ENCODE measurements at places on chromosomes 16 and 17.

- DNase-seq = peak; percentile 48
These were observed at the start of gene C16orf74 for GRCh38 chr16:85750827-85751697. C16orf74 (minus strand) TSS chr16:85751096; CDS start chr16:85735217, 15,879 bp downstream.

DNA sequence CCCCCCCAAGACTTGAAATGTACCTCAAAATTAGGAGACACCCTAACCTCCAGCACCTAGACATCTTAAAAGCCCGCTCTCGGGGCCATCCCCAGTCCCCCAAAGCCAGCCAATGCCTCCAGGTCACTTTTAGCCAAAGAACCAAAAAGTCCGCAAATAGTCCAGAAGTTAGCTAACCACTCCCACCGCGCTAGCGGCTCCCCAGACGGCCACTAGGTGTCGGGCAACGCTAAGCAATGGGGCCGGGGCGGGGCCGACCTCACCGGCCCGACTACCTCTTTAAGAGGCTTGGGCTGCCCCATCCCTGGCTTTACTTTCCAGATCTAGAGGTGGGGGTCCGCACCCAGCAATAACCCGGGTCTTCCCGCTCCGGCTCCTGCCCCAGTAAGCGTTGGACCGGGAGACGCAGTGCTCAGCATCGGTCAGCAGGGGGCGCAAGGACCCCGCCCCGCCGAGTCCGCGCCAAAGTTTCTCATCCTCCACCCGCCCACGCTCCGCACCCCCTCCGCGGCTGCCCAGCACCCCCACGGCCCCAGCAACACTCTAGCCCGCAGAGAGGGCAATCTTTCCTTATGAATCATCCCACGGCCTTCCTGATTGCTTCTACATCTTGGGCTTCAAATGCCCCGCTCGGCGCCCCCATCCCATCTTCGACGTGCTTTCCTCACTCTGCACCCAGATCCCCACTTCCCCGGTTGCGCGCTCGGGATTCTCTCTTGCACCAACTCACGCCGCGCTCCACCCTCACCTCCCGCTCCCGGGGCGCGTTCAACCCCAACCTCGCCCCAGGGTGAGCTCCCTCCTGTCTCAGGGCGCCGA is 765 bp downstream of the COL1A1 start:
- peak; percentile 88 for DNase-seq

DNA sequence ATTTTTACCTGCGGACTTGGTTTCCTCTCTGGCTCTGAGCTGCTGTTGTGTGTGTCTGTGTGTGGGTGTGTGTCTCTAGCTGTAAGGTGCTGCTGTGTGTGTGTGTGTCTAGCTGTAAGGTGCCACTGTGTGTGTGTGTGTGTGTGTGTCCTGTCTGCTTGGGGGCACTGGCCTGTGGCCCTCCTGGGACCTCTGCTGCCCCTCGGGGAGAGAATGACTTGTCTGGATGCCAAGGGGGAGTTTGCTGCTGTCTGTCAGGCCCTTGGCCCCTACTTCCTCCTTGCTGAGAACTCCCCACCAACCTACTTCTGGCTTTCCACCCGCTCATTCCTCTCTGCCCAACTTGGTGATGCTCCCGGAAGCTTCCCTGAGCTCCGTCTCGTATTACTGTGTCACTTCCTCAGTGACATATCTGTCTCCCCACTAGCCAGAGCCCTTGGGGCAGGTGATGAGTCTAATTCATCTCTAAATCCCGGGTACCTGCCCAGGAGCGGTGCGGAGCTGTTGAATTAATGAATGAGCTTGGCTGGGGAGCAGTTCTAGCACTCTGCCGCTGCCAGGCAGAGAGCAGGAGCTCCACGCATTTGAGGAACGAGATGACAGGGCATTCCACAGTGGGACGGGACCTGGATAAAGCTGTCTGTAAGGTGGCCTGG is 3.5 kb upstream of the LASP1NB start:
- no peak for DNase-seq

- DNase-seq = no peak
These were observed 36.6 kb upstream of the DNAH9 start for GRCh38 chr17:11561702-11562101.

DNA sequence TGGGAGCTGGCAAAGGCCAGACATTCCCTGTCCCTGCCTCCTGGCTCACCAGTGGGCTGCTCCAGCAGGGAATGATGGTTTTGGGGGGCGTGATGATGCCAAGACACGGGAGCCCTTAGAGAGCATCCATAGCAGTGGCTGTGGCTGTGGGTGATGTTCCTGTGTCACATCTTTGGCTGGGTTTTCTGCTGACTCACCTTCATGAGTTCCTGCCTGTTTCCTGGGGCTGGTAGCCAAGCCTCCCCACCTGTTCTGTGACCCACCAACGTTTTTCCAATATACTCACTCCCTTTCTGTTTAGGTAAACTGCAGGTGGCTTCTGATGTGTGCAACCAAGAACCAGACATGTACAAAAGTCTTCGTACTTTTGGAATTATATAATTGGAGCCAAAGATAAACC is 16.5 kb upstream of the NF1 start:
- DNase-seq = no peak

GRCh38 chr17:55319933-55320593 is 55.3 kb downstream of the HLF start:
- no peak for DNase-seq

GRCh38 chr17:34580685-34581445 is 1.5 kb downstream of the TMEM132E start:
- DNase-seq = peak; percentile 41

DNA sequence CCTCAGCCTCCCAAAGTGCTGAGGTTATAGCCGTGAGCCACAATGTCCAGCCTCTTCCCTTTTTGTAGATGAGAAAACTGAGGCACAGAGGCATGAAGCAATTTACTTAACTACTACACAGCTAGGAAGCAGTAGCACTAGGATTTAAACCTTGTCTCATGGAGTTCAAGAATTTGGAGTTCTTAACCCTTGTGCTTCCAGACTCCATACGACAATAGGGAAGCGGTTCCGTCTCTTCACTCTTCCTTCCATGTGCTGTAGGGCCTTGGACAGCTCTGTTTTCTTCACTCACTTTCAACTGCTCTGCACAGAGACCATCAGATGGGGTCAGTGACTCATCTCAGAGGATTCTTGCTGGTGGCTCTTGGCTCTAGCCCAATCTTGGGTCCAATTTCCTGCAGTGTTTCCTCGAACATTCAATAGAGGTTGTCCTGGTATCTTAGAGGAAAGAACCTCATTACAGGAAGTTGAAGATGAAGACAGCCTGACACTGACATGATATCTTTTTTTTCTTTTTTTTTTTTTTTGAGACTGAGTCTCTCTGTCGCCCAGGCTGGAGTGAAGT is 19.3 kb downstream of the ITGAL start:
- peak; percentile 39 for DNase-seq

DNA sequence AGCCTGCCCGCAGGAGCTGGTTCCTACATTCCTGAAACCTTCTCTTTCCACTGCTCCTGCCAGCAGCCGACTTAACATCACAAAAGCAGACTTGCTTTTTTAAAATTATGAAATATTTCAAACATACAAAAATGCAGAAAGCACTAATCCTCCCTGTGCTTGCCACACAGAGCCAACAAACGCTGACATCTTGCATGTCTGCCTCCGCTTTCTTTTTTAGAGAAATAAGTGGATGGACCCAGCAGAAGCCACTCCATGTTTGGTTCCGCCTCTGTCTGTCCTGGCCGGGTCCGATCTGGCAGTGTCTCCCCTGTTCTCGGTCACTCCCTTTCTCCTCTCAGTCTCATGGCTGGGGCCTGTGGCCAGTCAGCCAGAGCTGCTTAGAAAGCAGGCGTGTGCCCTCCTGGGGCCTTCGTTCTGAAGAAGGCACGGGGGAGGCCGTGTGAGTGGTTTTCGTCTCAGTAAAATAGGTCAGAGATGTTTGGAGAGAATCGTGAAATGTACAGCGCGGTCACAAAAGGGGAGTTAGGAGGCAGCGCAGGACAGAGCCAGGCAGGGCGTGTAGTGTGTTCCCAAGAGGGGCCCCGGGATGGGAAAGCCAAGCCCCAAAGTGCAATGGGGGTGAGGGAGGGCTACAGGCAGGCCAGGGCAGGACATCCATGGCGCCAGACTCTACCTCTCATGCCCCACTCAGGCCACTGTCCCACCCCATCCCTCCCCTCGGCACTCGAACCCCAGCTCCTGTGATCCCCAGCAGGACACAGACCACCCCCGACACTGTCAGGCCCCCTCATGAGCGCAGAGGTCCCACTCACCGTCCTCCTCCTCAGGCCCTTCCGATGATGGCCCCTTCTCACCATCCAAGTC is 23.2 kb downstream of the MXRA7 start:
- no peak for DNase-seq

- no peak for DNase-seq
These were observed 23.6 kb downstream of the ADAD2 start for GRCh38 chr16:84214451-84215066.

DNA sequence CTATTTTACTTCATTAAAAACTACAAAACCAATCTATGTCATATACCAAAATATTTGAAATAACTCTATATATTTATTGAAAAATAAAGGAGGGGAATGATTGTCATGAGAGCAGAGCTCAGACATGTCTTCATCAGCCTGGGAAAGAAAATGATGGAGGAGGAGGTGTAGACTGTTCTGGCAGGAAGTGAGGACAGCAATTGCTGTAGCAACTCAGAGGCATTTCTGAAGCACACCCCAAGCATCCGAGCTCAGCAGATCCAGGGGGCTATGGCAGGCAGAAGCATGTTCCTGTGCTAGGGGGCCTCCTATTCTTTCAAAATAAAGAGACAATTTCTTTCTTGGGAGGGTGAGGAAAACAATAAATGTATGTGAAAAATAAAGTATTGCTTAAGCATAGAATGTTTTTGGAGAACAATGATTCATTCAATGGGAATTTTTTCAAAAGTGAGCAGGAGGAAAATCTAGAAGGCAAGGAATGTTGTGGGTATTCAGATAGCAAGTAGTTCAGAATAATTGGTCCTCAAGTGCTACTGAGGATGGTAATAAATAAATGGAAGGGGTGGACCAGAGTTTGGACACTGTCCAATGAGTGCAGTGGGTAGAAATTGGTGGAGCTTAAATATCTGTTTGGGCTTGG is 383.4 kb downstream of the CDH11 start:
- DNase-seq = no peak

GRCh38 chr16:57925310-57925709 is 45.6 kb downstream of the CNGB1 start:
- DNase-seq = no peak

DNA sequence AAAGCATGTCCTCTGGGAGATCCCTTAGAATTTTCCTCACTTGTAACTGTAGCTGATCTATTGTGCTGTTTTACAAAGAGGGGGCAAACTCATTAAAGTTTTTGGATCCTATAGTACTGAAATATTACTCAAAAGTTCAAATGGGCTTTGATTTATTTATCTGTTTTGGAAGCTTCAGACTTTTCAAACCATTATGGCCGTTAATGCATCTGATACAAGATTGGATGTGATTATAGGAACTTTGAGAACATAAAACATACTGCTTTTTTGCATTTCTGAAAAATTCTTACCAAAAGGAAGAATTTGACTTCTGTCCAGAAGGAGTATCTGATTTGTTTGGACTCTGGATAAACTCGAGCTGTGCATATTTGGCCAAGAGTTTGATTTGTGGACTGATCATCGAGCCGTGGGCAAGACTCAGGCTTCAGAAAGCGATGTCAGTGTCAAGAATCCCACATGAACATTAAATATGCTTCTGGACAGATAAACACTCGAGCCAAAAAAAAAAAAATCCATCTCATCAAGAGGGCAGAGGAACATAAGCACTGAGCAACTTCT is 8.2 kb upstream of the MARCHF10 start:
- DNase-seq = no peak

GRCh38 chr17:76270770-76271668 is 5.9 kb downstream of the UBALD2 start:
- DNase-seq = peak; percentile 45

DNA sequence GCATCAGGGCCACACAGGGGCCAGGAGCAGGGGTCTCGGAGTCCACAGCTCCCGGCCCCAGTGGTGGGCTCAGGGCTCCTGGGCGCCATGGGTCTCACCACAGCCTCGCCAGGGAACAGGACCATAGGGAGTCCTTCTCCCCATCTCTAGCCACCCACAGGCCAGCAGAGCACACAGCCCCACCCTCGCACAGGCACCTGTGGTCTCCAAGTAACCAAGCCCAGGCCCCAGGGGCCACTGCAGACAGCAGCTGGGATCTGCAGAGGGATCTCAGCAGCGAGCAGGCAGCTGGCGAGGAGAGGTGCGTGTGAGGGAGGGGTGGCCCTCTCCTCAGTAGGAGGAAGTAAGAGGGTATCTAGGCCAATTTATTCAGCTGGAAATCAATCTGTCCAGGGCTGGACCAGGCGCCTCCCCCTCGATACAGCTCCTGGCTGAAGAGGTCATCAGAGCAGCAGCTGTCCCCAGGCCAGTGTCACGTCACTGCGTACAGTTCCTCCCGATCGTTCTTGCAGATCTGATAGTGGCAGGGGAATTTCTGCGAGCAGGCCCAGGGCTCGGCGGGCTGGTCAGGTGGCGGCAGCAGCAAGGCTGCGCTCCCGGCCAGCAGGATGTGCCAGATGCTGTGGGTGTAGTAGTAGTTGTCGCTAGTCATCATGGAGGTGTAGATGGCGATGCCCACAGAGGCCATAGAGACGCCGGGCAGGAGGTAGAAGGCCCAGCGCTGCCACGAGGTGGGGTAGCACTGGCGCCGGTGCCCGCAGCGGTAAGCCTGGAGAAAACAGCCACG is 1.4 kb upstream of the MRPL28 start:
- DNase-seq = no peak

DNA sequence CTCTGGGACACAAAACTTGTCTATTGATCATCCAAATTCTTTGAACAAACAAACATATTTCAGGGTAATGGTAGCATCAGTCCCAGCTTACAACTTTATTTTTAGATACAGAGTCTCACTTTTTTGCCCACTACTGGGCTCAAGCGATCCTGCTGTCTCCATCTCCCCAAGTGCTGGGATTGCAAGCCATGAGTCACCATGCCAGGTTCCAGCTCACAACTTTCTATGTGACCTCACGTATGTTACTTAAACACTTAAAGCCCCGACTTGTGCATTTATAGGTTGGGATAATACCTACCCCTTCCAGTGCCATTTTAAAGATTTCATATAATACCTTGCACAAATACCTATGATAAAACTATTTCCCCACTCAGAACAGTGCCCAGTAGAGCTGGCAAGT is 42.0 kb upstream of the KSR1 start:
- no peak for DNase-seq

DNA sequence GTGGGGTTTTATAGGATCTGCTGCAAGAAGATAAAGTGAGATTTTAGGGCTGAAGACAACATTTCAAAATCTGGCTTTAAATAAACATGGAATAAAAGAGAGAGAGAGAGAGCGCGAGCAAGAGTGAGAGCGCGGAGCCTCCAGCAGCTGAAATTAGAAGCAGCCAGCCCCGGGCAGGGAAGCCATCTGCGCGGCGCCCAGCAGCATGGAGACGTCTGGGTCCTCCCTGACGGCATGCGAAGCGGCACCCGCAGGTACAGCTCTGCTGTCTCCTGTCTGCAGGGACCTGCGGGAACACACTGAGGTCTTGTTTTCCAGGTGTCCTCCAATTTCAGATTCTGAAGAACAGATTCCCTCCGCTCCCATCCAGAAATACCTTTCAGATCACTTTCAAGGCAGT is 7.9 kb upstream of the BAIAP2 start:
- no peak for DNase-seq

- DNase-seq = no peak
These were observed 1.8 kb upstream of the TNK1 start for GRCh38 chr17:7379134-7379533.

Data from stimulated activated CD4-positive, alpha-beta T cell treated with anti-CD3 and anti-CD28 coated beads, Interleukin-15, amount 100 ng/mL, for 24 hours (primary cell).